ENCODE measurements at places on chromosomes 3 and 15. TPM values are rescaled to one million over a fixed set of nuclear protein-coding genes. Genes with fewer than 3 reads are reported as not detected.

Gene SECISBP2L
- total RNA-seq: 34.2 TPM

DNA sequence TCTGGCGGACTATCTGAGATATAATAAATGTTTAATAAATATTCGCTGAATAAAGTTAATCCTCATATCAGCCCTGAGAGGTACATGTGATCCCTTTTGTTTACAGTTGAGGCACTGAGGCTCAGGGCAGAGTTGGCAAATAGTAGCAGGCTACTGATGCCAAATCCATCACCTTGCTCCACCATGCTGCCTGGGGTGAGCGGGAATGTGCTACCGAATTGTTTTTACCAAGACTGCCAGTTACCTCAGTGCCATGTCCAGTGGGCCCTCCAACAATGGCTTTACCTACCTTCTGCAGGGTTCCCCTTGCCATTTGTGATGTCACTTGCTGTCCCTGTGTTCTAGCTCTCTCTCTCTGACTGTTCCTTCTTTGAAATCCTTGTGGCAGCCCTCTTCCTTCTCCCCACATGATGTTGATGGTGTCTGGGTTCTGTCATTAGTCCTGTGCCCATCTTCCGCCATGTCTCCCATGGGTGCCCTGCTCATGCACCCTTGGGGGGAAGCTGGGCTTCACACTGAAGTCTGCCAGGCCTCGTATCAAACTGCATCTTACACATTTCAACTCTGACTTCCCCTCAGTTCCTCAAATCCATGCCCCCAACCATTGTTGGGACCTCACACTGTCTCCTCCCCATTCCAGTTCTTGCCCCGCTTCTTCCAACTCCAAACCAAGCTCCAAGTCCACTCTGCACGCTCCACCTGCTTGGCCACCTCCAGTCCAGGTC lies 35.4 kb downstream of the SLCO2A1 start:
- no peak for DNase-seq

DNA sequence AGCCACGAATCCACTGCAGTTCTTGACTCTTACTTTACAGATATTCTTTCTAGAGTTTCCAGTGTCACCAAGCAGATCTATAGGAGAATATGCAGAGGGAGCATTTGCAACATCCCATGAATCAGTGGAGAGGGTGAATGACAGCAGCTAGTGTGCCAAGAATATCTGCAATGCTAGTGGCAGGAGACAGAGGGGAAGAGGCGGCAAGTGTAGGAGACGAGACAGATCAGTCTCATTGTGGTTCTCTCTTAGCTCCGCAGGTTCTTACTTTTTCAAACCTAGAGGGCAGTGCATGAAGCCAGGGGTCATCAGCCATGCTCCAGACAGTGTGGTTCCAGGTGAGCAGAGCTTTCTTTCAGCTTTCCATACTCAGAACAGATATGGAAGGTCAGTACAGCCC lies 744 bp downstream of the ZNF619 start:
- DNase-seq: no peak

Gene CD96
- 0.35 TPM for total RNA-seq

GRCh38 chr3:79354179-79354688 lies 413.6 kb downstream of the ROBO1 start:
- no peak for DNase-seq

DNA sequence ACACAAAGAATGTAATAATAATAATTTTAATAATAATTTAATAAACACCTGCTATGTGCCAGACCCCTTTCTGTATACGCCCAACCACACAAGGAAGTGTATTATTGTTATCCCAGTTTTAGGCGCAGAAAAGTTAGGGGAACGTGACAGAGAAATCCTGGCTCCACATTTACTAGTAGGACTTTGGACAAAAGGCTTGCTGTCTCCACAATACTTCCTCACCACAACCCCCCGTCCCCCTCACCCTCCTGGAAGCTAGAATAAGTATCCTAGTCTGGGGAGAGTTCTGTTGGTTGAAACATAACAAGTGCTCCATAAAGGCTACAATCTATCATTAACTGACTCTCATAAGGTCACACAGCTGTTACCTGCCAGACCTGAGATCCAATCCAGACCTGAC lies 488 bp upstream of the IL17RD start:
- no peak for DNase-seq

GRCh38 chr3:170499562-170500156 lies 81.0 kb downstream of the CLDN11 start:
- no peak for DNase-seq

- no peak for DNase-seq
Observed at GRCh38 chr3:71611099-71611498, 27.6 kb upstream of the FOXP1 start.

DNA sequence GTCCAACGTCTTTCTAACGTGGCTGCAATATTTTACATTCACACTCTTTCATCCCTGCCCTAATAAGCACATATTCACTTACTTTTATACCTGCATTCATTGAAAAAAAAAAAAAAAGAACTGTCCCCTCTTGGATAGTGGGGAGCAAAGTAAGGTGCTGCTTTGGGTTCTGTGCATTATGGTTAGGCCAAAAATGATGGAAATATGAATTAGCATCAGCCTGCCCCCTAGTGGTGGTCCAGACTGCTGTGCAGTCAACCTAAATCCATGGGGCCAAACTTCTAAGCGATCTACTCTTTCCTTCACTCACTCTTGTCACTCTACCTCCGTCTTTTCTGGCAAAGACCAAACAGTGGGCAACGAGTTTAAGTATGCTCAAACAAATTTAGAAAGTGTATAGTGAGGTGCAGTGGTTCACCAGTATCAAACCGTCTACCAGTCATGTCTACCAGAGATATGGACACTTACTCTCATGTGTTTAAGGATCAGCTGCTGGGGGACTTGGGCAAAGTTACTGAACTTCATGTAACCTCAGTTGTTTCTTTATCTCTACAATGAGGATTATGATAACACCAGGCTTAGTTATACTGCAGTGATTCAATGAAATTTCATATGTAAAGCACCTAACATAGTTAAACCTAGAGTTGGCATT lies 61.5 kb upstream of the GRM7 start:
- DNase-seq: no peak

Gene CHCHD4
- 31.4 TPM for total RNA-seq

GRCh38 chr3:135301670-135302069 lies 506.6 kb downstream of the EPHB1 start:
- DNase-seq: no peak

- no peak for DNase-seq
Observed at GRCh38 chr3:123682781-123683504, 98.1 kb upstream of the HACD2 start.

- no peak for DNase-seq
Observed at GRCh38 chr3:149723781-149724180, 28.5 kb downstream of the COMMD2 start.

GRCh38 chr3:57961828-57962447 lies 46.3 kb upstream of the FLNB start:
- no peak for DNase-seq

DNA sequence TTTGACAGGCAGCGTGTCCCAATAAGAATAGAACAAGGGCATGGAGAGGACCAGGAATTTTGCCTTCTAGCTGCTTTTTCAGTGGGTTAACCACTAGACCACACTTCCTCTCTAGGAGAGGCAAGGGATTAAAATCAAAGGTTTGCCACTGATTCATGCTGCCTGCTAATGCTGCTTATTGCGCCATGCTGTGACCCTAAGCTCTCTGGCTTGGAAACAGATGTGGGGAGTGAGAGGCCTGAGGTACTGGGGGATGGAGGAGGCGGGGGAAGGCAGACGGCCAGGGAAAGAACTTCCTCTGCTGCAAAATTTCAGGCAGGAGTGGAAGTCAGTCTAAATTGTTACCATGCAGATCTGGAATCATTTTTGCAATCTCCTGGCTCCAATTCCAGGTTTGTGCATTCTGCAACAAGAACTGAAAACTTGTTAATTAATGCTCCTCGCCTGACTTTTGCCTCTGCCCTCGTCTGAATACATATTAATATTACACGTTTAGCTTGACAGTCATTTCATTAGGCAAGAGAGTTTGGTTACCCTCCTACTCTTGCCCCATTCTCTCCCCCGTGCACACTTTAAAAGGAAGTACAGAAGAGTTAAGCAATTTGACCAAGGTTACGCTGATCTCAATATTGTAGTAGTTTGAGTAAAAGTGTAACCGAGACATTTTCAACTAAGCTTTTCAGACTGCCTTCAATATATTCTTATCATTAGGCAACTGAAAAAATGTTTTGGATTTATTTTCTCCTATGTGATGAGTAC lies 121.7 kb upstream of the SPRED1 start:
- peak; percentile 87 for DNase-seq

Gene SRGAP3
- 6.1 TPM for total RNA-seq

DNA sequence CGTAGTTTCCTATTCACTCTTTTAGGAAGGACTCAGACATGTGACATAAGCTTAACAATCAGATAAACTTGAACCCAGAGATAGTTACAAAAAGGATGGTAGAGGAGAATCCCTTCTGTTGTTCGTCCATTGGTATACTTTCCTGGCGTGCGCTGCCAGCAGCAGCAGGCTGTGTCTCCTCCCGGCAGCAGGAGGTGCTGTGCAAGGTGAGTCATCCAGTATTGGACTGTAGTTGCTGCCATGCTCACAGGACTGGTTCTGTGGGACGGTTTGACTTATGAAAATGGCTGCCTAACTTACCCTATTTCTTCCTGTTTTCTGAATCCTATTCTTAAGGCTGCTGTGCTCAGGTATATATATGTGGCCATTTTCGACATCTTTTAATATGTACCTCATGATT lies 253.4 kb upstream of the LRRC3B start:
- DNase-seq: no peak

Gene CLDN16
- total RNA-seq: not detected

Gene APOD
- 327 TPM for total RNA-seq

DNA sequence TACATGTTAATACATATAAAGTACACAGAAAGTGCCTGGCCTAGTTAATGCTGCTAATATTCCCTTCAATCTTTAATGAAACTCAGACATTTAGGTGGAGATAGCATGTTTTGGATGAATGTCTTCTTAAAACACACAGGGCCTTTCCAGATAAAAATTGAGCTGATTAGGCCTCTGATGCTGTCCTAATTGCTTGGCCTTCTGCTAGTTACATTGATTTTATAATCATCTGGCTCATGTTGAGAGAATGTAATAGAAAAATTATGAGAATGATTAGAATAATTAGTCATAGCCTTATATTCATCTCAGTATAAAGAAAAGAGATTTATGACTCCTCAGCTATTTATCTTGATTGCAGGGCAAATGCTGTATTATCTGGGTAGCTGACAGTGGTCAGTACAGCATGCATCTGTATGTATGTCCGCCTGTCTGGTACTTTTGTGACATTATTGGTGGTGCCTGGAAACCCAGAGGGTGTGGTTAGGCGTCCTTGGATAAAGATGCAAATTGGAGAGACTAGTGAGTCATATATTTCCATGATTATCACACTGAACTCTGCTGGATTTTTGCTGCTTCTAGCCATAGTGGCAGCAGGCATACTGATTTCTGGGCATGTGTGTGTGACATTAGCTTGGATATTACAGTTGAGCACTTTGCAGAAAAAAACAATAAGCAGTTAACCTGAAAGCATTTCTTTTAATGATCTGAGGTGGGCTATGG lies 120.8 kb downstream of the FEZF2 start:
- DNase-seq: no peak

DNA sequence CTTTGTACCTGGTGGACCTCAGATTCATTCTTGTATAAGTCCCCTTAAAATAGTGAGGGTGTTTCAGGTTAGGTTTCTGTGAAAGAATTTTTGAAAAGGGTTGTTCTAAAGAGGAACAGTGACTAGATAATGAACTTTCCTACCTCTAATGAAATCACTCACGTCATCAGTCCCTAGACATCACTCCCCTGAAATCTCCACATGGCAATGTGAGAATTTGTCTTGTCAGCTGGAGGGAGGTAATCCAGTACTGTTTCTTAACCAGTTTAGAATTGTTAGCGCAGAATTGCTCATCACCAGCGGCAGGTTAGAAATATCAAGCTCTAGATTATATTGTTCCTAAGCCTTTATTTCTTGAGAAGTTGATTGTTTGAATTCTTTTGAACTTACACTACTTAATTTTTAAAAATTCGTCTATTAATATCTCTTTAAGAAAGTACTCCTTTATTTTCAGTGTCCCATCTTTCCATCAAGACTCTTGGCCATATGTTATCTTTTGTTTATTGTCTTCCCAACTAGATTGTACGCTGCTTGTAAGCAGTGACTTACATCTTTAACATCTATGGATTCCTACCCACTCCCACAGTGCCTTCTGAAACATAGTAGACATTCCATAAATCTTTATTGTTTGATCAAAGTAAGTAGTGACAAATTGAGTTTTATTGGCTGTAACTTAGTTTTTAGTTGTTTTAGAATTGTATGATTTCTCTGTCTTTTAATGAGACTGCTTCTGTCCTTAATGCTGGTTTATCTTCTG lies 52.8 kb downstream of the RASA2 start:
- no peak for DNase-seq

DNA sequence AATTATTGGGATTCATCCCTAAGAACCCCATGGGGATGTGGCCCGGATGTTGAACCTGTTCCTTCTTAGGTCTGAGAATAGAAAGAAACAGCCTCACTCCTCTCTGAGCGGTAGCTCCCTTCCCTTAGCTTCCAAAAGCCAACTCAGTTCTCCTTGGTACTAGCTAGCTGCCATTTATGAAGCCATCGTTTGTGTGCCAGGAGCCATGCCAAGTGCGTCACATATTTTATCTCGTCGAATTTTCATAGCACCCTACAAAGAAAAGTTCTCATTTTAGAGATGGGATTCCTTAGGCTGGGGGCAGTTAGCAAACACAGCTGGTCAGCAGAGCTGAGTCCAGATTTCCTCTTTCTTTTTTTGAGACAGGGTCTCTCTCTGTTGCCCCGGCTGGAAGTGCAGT lies 45.4 kb upstream of the GLCE start:
- DNase-seq: no peak

GRCh38 chr3:89052386-89052785 lies 55.0 kb upstream of the EPHA3 start:
- DNase-seq: no peak

GRCh38 chr15:31401282-31401681 lies 74.6 kb downstream of the KLF13 start:
- no peak for DNase-seq

GRCh38 chr3:42134867-42135464 lies 43.8 kb downstream of the TRAK1 start:
- DNase-seq: no peak

- DNase-seq: no peak
Observed at GRCh38 chr3:16886303-16886683, 1.5 kb downstream of the PLCL2 start.

DNA sequence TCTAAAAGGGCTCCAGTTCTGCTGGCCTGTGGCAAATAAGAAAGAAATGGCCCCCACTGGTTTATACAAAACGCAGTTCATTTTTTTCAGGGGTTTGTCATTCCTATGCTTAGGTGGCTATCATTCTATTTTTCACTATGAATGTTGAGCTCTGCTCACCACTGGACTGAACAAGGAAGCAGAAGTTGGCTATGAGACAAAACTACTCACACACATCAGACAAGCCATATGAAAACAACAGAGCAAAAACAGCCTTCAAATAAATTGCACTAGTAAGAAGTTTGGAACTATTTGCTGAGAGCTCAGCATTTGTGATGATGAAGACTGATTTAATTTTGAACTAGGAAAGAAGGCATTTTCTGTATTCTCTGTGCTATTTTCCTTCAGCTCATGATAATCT lies 328.5 kb downstream of the MECOM start:
- DNase-seq: no peak

Gene LPCAT4
- 89.2 TPM for total RNA-seq
